ENCODE measurements at places on chromosomes 13 and 19.
A peak's percentile ranks its signal among the peaks of the same experiment; 100 is the strongest.

GRCh38 chr19:39411081-39411831 is 1.2 kb upstream of the PLEKHG2 start:
- DNase-seq = no peak

GRCh38 chr19:48844472-48844871 is 8.2 kb upstream of the HSD17B14 start:
- DNase-seq = no peak

GRCh38 chr13:20053891-20054290 is 95.4 kb downstream of the ZMYM2 start:
- no peak for DNase-seq

- no peak for DNase-seq
Measured at GRCh38 chr19:3178377-3178972, at the start of gene S1PR4. Gene S1PR4 (plus strand): TSS chr19:3178769. CDS start chr19:3178793, 24 bp downstream.

DNA sequence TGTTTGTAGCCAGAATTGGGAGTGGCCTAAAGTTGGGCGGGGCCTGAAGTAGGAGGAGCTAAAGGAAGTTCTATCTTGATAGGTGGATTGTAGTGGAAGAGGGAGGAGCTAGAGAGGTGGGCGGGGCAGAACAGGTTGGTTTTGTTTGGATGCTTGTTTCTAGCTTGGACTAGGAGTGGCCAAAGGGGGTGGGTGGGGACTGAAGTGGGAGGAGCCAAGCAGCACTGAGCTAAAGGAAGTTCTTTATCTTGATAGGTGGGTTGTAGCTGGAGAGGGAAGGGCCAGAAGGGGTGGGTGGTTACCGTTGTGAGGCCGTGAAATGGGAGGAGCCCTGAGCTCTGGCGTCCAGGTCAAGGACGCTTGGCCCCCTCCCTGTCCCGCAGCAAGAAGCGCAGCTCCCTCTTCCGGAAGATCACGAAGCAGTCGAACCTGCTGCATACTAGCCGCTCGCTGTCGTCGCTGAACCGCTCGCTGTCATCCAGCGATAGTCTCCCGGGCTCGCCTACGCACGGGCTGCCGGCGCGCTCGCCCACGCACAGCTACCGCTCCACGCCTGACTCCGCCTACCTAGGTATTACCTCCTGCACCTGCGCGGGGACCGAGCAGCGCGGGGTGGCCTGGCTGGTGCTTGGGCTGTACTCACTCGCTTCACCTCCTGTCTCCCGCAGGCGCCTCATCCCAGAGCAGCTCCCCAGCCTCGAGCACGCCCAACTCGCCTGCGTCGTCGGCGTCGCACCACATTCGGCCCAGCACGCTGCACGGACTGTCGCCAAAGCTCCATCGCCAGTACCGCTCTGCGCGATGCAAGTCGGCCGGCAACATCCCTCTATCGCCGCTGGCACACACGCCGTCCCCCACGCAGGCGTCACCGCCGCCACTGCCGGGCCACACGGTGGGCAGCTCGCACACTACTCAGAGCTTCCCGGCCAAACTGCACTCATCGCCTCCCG is 8.0 kb downstream of the DNASE2 start:
- no peak for DNase-seq

DNA sequence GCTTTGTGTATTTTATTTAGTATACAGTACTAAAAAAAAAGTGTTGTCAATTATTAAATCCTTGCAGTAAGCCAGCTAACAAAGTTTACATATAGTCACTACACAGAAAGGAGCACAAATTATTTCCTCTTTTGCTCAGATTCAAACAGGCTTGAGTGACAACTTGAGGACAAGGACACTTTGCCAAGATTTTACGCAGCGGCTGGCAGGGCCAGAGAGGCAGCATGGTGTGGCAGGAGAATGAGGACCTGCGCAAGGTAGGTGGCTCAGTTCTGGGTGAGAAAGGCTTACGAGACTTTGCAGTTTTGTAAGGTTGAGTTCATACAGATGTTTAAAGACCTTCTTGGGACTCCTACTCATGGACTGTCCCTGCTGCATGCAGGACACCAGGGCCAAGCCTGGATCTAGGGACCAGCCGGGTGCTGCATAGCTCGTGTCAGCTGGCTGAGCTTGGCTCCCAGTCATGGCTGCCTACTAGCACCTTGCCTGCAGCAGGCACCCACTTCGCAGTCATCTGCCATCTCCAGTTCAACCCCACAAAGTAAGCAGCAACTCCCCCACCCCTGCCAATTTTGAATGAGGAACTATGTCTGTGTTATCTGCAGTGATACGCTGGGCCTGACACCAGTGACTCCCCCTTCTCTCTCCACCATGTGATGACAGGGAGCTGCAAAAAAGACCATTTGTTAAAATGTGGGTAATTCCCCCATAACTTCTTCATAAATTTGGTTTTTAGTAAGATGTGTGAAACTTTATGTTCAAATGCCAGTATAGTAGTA is 3.7 kb upstream of the TUBA3C start:
- DNase-seq = no peak

DNA sequence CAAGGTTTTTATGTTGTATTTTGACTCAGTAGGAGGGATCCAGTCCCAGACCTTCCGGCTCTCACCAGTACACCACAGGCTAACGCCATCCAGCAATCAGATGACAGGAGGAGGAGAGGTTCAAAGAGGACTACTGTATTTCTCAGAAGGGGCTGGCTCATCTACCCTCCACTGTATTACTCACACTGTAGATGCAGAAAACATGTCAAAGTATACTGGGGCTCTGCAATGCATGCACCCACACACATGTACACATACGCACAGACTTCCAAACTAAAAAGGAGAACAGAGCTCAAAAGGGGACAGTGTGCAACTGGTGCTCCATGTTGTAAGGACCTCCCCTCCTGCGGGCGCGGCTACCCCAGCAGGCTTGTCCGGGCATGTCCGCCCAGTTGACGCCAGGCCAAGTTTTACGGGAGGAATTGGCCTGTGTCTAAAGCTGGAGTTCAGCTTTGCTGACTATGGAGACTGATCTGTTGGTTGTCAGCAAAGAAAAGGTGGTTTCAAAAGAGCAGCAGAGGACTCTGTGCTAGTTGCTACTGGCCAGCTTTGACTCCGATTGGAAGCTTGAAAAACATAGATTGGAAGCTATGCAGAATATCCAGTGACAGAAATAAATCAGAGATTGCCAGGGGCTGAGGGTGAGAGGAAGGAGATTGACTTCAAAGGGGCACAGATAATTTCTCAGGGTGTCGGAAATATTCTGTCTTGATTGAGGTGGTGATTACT is 314.2 kb downstream of the DLEU7 start:
- DNase-seq = peak; percentile 68

DNA sequence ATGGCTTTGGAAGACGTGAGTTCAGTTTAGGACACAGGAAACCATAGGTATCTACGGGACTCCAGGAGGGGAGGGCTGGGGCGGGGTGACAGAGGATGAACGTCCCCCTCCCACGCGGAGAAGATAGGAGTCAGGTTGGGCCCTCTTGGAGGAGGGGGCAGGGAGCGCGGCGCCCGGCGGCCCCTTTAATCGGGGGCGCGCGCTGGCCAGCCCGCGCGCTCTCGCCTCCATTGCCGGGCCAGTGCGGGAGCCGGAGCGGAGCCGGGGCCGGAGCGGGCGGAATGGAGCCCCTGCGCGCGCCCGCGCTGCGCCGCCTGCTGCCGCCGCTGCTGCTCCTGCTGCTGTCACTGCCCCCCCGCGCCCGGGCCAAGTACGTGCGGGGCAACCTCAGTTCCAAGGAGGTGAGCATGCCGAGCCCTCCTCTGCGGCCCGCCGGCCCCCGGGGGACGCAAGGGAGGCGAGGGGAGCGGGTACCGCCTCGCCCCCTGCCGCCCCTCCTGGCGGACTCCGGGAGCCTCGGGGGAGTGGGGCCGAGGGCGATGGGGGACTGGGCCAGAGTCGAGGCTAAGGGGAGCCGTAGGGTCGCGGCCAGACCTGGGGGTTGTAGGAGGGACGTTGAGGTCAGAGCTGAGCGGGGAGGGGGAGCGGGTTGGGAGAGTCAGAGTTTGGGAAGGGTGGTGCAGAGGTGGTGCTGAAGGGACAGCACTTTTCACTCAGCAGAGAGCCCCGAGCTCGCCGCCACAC is at the start of gene TMEM145:
Gene TMEM145 (plus strand): TSS at position 214 of the 744 bp plus-strand sequence. CDS start 68 bp downstream, at position 282.
- peak; percentile 62 for DNase-seq

DNA sequence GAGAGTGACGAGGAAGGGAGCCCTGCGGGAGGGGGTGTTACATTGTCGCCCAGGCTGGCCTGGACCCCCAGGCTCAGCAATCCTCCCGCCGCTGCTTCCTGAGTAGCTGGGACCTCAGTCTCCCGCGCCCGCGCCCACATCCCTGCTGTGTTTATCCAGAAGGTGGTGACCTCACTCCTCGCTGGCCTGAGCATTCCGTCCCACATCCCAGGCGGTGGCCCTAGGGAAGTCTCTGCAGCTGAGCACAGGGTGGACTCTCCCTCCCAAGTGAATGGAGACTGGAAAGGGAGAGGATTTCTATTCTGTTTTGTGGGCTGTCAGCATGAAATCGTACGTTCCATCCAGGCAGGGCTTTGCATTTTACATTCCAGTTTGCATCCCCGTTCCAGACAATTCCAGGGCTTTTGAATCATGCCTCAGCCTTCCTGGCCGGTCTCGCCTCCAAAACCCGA is 401 bp upstream of the ZNF765 start:
- no peak for DNase-seq

- peak; percentile 14 for DNase-seq
Measured at GRCh38 chr19:1400281-1401137, 833 bp downstream of the GAMT start.

DNA sequence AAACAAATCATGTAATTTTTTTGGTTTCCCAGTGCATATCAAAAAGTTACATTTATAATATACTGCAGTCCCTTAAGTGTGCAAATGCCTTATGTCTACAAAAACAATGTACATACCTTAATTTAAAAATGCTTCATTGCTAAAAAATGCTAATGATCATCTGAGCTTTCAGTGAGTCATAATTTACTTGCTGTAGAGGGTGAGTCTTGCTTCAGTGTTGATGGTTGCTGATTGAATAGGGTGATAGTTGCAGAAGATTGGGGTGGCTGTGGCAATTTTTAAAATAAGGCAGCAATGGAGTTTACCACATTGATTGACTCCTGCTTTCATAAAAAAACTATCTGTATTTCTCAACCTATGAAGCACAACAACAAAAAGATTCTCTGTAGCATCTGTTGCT is 613.9 kb downstream of the TBC1D4 start:
- no peak for DNase-seq

DNA sequence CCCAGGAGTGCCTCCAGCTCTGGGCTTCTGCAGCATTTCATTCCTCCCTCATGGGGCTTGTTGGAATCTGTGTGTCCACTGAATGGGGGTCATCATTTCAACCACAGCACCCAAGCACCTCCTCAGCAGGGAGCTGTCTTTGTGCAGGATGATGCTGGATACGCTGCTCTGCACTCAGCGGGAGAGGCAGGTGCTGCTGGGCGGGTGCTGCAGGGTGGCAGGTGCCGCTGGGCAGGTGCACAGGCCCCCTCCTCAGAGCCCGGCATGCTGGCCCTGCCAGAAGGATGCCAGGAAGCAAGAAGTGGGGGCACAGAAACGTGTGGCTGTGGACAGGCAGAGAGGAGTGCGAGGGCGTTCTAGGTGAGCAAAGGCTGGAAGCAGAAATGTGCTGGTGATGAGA is 121.8 kb upstream of the VSTM2B start:
- DNase-seq = peak; percentile 93

DNA sequence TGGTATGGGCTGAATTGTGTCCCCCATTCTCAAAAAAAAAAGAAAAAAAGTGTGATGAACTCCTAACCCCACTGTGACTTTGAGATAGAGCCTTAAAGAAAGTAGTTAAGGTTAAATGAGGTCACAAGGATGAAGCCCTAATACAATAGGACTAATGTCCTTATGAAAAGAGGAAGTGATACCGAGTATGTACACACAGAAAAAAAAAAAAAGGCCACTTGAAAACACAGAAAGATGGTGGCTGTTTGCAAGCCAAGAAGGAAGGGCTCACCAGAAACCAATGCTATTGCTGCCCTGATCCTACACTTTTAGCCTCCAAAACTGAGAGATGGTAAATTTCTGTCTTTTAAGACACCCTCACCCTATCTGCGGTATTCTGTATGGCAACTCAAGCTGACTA is 955.6 kb downstream of the PCDH17 start:
- no peak for DNase-seq

DNA sequence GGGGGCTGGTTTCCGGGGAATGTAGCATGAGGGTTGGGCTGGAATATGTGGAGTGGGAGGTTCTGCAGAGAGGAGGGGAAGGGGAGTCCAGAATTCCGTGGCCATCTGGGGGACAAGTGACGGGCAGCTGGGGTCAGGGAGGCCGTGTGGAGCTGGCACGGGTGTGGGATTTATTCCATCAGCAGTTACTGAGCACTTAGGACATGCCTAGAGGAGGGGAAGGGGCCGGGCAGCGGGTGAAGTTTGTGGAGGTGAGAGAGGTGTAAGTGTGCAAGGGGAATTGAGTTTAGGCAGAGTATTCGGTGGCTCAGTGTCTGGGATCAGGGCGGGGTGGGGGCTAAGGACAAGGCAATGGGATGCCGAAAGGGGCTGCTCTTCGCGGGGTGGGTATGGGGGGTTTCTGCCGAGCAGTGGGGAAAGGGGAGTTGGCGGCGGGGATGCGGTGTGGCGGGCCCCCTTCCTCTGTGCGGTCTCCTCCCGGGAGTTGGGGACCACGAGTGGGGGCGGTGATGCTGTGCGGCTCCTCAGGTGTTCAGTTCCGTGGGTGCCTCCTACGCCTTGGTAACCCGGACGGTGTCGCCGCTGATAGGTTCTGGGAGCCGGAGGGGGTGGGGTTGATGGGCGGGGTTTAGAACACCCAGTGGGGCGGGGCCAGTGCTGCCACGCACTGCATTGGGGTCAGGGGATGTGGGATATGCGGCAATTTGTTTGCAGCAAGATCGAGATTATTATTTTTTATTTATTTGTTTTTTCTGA is 5.4 kb downstream of the CCDC61 start:
- peak; percentile 65 for DNase-seq

- DNase-seq = no peak
Measured at GRCh38 chr13:41419206-41419605, 38.1 kb upstream of the RGCC start.

DNA sequence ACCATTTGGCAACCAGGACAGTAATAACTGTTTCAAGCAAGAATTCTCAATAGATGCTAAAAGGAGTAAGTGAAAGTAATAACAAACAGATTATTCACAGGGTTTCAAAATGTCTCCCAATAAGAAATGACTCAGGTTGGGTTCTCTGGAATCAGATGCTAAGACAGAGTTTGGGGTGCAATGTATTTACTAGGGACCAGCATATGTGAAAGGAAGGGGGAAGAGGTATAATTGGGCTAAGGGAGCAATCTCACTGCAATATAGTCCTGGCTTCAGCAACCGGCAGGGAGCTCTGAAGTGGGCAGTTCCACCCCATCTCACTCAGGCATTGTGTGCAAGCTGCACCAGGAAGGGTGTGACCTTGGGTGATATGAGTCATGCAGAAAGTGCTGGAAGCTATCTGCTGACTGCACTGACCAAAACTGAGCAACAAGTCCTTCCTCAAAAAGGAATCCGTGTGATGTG is 23.4 kb downstream of the ZDHHC20 start:
- DNase-seq = no peak

- no peak for DNase-seq
Measured at GRCh38 chr13:32032759-32033158, 1.2 kb downstream of the FRY start.

DNA sequence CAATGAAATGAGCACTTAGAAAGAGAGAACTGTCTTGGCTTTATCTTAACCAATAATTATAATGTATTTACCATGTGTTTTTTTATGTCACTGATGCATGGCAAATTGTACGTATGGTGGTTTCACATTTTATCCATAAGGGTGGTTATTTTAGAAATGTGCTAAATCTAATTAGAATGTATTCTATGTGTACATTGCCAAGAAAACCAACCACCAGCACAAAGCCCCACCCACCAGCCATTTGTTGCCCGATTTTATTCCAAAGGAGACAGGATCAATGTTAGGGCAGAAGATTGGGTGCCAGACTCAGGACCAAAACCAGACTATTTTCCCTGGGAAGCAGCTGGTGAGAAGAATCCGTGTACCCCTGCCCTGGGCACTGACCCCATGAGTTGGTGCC is 63.0 kb upstream of the SOX1 start:
- no peak for DNase-seq

Data from NCI-H1105 treated with DMSO at 0.1 percent for 48 hours (cell line).